ENCODE measurements at places on chromosomes 7 and 10. TPM values are rescaled to one million over a fixed set of nuclear protein-coding genes. Genes with fewer than 3 reads are reported as not detected.

Gene LBX1
- total RNA-seq, result not detected

Gene ZNF467
- total RNA-seq, result 3.9 TPM

Gene MALRD1
- 0.32 TPM for total RNA-seq

Gene MYO3A
- total RNA-seq, result not detected

Gene GPR158
- not detected for total RNA-seq

Gene IDI2
- total RNA-seq, result not detected

Gene LMTK2
- total RNA-seq, result 23.4 TPM

Gene CLRN3
- not detected for total RNA-seq

Gene SLC29A4
- 0.29 TPM for total RNA-seq

Gene CPA2
- 3.1 TPM for total RNA-seq

Gene NUTM2D
- 5.4 TPM for total RNA-seq

Gene CDNF
- 2.5 TPM for total RNA-seq

Gene GIMAP1
- total RNA-seq, result 23.5 TPM

- no peaks in the 10 kb centered on the region for H3K36me3 ChIP-seq
- H3K27ac ChIP-seq, result no peak overlapping the region
- H3K27me3 ChIP-seq, result no peaks in the 10 kb centered on the region
- no peak for DNase-seq
- H3K4me1 ChIP-seq, result no peaks in the 10 kb centered on the region
- no peak overlapping the region for H3K4me3 ChIP-seq
Observed at GRCh38 chr10:15315286-15315685, 55.8 kb downstream of the FAM171A1 start.

DNA sequence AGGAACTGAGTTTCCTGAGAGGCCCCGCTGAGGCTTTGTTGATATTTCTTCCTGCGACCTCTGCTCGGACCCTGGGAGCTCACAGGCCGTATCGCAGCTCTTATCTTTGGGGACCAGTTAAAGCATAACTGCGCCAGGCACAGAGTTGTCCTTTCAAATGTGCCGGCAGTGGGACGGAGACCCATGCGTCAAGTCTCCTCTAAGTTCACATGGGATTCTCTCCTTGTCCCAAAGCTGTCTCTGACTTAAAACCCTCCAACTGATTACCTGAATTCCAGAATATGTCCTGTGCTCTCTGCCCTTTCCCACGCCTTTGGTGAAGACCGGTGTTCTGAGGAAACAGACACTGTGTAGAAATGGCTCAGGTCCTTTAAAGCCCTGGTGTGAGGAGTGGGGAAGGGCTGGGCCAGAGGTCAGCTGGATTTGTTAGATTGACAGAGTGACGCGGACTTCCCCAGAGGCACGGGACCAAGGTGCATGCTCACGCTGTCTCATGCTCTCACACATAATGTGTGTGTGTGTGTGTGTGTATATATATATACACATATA lies 169.8 kb downstream of the EGFR start:
- no peaks in the 10 kb centered on the region for H3K4me1 ChIP-seq
- no peak overlapping the region for H3K27ac ChIP-seq
- peaks cover 36% of the 10 kb centered on the region for H3K27me3 ChIP-seq
- H3K36me3 ChIP-seq, result no peaks in the 10 kb centered on the region
- no peak for DNase-seq

DNA sequence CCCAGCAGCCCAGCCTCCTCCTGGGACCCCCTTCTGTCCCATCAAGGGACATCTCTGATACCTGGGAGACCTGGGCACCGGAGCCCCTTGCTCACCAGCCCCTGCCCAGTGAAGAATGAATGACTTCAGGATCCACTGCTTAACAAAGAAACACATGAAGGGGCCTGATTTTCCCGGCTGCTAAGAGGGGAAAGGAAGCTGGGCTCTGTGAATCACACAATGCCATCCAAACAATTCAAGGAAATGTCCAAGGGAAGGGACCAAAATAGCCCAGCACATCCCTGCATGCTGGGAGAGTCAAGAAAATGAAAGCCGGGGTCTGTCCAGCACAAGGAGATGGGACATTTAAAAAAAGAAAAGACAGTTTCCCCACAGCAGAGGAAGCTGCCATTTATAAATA lies 128.7 kb upstream of the JCAD start:
- H3K36me3 ChIP-seq, result no peaks in the 10 kb centered on the region
- no peak overlapping the region for H3K4me3 ChIP-seq
- H3K4me1 ChIP-seq, result no peaks in the 10 kb centered on the region
- no peak overlapping the region for H3K27ac ChIP-seq

DNA sequence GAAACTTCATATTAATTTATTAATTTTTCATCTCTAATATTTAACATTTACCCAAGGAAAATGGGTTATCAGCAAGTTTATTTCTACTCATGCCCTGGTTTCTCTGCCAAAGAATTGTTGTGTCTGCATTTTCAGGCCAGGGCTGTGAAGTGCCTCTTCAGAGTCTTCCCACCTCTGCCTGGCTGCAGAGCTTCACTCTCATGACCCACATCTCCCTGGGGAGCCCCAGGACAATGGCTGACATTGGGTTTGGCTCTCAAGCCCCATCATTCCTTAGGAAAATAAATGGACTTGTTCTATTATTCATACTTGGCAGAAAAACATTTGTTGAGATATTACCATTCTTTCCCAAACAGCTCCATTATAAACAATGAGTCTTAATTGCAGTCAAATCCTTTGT lies 30.3 kb downstream of the CACNA2D1 start:
- no peaks in the 10 kb centered on the region for H3K27me3 ChIP-seq
- H3K4me3 ChIP-seq, result no peak overlapping the region
- DNase-seq, result no peak
- H3K36me3 ChIP-seq, result no peaks in the 10 kb centered on the region

- H3K27ac ChIP-seq, result no peak overlapping the region
- H3K36me3 ChIP-seq, result no peaks in the 10 kb centered on the region
- no peaks in the 10 kb centered on the region for H3K4me1 ChIP-seq
- no peak overlapping the region for H3K4me3 ChIP-seq
Observed at GRCh38 chr7:27933671-27934565, 194.0 kb downstream of the TAX1BP1 start.

DNA sequence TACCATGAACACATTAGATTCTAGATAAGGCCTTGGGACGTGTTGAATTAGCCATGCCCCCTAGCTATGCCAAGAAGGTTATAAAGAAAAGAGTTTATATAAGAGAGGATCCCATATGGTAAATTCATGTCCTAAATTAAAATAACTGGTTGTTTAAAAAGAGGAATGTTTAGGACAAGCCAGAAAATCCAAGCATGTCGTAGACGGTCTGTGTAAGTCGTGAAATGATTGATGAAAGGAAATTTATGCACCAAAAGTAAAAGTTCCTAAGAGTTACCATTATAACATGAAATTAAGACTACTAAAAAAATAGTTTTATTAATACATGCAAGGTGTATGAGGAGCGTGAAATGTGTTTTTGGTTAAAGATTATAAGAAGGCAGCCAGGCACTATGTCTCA lies 624.9 kb downstream of the ARL4A start:
- H3K36me3 ChIP-seq, result no peaks in the 10 kb centered on the region
- no peak for DNase-seq
- no peaks in the 10 kb centered on the region for H3K27me3 ChIP-seq
- no peak overlapping the region for H3K27ac ChIP-seq
- H3K4me3 ChIP-seq, result no peak overlapping the region

DNA sequence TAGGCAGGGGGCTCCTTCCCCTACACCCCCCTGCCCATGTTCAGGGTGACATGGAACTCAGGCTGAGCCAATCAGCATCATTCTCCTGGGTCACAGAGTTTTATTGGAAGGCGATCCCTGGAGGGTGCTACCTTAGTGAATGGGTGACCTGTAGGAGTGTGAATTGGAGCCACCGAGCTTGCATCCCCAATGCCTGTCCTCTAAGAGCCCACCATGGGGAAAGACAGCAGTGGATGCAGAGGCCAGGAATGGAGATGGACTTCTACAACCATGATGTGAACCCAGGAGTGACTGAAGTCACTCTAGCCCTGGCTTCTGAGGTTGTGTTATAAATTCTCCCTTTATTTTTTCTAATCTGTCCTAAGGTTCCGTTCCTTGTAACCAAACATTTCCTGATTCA lies 89.4 kb downstream of the CCDC71L start:
- no peak overlapping the region for H3K27ac ChIP-seq
- H3K4me3 ChIP-seq, result no peak overlapping the region
- DNase-seq, result no peak
- no peaks in the 10 kb centered on the region for H3K4me1 ChIP-seq
- peaks cover 6% of the 10 kb centered on the region for H3K27me3 ChIP-seq

- no peak overlapping the region for H3K4me3 ChIP-seq
- H3K27me3 ChIP-seq, result no peaks in the 10 kb centered on the region
- no peak overlapping the region for H3K27ac ChIP-seq
- H3K36me3 ChIP-seq, result no peaks in the 10 kb centered on the region
Observed at GRCh38 chr7:23021596-23021995, 7.7 kb upstream of the HYCC1 start.

DNA sequence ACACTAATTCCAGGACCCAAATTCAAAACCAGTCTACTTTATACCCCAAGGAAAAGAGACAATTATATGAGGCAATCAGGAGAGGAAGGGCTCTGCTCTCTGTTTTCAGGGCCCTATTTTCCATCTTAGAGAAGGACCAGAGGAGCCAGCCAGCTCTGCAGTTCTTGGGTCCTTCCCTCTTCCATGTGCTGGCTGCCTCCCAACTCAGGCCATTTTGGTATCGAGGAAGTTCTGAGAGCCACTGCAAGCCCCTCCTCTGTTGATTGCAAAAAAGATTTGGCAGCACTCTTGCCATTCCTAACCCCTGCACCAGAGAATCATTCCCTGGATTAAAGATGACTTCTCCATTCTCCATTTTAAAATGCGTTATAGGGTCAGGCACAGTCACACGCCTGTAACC lies 151.2 kb downstream of the AOAH start:
- H3K4me1 ChIP-seq, result peaks cover 4% of the 10 kb centered on the region
- H3K27me3 ChIP-seq, result no peaks in the 10 kb centered on the region
- DNase-seq, result no peak
- H3K36me3 ChIP-seq, result peaks cover 23% of the 10 kb centered on the region

DNA sequence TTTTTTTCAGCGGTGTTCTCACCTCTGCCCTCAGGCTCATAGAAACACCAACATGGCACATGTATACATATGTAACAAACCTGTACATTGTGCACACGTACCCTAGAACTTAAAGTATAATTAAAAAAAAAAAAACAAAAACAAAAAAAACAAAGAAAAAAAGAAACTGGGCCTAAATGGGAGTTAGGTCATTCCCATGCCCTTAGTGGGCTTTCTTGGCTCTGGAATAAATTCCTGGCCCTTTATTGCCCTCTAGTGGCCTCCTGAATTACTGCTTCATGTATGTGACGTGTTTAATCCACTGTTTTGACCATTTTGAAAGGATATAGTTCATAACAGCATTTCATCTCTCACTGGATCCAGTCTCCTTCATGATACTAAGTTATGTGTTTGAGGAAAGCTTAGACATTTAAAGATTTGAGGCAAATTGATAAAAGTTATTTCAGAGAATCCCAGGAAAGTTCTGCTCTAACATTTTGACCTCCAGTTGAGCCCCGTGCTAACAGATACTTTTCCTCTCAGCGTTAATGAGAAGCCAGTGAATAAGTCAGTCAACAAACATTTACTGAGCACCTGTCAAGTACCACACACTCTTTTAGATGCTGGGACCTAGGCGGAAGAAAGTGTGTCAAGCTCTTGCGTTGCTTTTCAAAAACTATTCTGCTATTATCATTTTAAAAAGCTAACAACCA lies 54.7 kb upstream of the SYPL1 start:
- H3K27me3 ChIP-seq, result no peaks in the 10 kb centered on the region
- H3K4me3 ChIP-seq, result no peak overlapping the region
- DNase-seq, result no peak

DNA sequence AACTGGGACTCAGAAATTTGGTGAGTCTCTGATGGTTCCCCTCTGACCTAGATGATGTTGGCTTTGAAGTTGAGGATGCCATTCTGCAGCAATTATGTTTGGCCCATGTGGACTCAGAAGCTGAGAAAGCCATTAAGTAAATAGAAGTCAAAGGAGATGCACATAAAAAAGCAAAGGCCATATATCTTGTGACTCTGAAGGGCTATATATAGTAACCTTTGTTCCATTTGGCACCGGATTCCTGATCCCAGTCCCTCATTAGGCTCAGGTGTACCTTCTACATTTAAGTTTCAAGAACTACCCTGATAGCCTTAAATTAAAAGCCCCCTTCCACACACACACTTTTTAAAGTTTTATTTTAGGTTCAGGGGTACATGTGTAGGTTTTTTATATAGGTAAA lies 50.0 kb upstream of the PDK4 start:
- no peaks in the 10 kb centered on the region for H3K27me3 ChIP-seq
- no peaks in the 10 kb centered on the region for H3K36me3 ChIP-seq
- H3K27ac ChIP-seq, result no peak overlapping the region
- no peak for DNase-seq

DNA sequence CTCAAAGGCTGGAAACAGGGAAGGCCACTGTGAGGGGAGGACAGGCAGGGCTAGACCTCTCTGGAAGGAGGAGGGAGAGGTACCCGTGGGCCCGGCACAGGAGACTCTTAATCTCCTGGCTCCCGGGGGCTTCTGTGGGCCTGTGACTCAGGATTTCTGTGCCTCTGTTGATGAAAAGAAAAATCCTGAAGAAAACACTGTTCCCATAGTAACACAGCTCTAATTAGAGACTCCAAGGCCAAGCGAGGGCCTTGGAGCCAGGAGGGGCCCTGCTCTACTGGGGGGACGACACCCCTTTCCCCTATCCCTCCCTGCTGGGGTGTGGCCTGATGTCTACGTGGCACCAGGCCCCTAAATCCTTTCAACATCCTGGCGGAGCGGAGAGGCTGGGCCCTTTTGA lies 174.1 kb upstream of the TNRC18 start:
- no peak for DNase-seq
- H3K27me3 ChIP-seq, result peaks cover 53% of the 10 kb centered on the region
- no peak overlapping the region for H3K4me3 ChIP-seq
- no peak overlapping the region for H3K27ac ChIP-seq
- H3K36me3 ChIP-seq, result no peaks in the 10 kb centered on the region

- no peaks in the 10 kb centered on the region for H3K36me3 ChIP-seq
- no peaks in the 10 kb centered on the region for H3K27me3 ChIP-seq
- no peaks in the 10 kb centered on the region for H3K4me1 ChIP-seq
- no peak overlapping the region for H3K27ac ChIP-seq
- H3K4me3 ChIP-seq, result no peak overlapping the region
Observed at GRCh38 chr7:214410-215212, 22.2 kb downstream of the FAM20C start.

- no peaks in the 10 kb centered on the region for H3K4me1 ChIP-seq
- no peak overlapping the region for H3K27ac ChIP-seq
- peaks cover 4% of the 10 kb centered on the region for H3K27me3 ChIP-seq
- DNase-seq, result no peak
- H3K36me3 ChIP-seq, result no peaks in the 10 kb centered on the region
- H3K4me3 ChIP-seq, result no peak overlapping the region
Observed at GRCh38 chr7:37943905-37944736, 23.7 kb downstream of the EPDR1 start.

GRCh38 chr7:127678947-127679346 lies 27.0 kb downstream of the SND1 start:
- DNase-seq, result no peak
- H3K27ac ChIP-seq, result no peak overlapping the region
- H3K4me1 ChIP-seq, result peaks cover 4% of the 10 kb centered on the region
- H3K4me3 ChIP-seq, result no peak overlapping the region
- no peaks in the 10 kb centered on the region for H3K36me3 ChIP-seq

- H3K36me3 ChIP-seq, result no peaks in the 10 kb centered on the region
- no peaks in the 10 kb centered on the region for H3K27me3 ChIP-seq
- DNase-seq, result no peak
- H3K27ac ChIP-seq, result no peak overlapping the region
- H3K4me3 ChIP-seq, result no peak overlapping the region
Observed at GRCh38 chr10:34172936-34173533, 642.1 kb downstream of the PARD3 start.

GRCh38 chr10:120075349-120075748 lies 182.8 kb downstream of the SEC23IP start:
- no peak overlapping the region for H3K4me3 ChIP-seq
- H3K27me3 ChIP-seq, result no peaks in the 10 kb centered on the region
- no peaks in the 10 kb centered on the region for H3K36me3 ChIP-seq
- no peaks in the 10 kb centered on the region for H3K4me1 ChIP-seq

- DNase-seq, result peak; percentile 62
- H3K27me3 ChIP-seq, result no peaks in the 10 kb centered on the region
- peaks cover 22% of the 10 kb centered on the region for H3K36me3 ChIP-seq
- H3K27ac ChIP-seq, result peak overlapping the region; percentile 32
Observed at GRCh38 chr7:149284343-149284742, 22.3 kb downstream of the ZNF783 start.

Measured in T-cell (primary cell).